ENCODE measurements at places on chromosomes 16 and 17.

DNA sequence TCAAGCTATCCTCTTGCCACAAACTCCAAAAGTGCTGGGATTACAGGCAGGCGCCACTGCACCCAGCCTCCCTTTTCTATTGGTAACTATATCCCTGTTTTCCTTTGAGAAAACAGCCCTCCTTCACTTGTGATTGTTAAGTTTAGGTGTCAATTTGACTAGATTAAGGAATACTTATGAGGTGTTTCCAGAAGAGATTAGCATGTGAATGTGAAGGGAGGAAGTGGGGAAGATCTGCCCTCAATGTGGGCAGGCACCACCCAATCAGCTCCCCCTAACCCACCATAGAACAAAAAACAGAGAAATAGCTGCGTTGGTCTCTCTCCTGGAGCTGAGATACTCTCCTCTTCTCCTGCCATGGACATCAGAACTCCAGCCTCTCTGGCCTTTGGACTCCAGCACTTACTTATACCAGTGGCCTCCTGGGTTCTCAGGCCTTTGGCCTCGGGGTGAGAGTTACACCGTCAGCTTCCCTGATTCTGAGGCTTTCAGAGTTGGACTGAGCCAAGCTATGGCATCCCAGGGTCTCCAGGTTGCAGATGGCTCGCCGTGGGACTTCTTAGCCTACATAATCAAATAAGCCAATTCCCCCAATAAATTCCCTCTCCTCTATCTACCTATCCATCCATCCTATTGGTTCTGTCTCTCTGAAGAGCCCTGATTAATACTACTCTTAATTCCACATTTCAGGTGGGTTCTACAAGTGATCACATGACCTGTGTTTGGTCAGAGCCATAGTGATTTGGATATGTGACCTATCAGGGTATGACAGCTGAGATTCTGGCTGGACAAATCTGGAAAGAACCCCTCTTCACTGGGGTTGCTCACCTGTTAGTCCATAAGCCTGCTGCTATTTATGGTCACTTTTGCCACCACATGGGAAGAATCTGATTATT lies 12.0 kb upstream of the STAT3 start:
- DNase-seq = no peak

DNA sequence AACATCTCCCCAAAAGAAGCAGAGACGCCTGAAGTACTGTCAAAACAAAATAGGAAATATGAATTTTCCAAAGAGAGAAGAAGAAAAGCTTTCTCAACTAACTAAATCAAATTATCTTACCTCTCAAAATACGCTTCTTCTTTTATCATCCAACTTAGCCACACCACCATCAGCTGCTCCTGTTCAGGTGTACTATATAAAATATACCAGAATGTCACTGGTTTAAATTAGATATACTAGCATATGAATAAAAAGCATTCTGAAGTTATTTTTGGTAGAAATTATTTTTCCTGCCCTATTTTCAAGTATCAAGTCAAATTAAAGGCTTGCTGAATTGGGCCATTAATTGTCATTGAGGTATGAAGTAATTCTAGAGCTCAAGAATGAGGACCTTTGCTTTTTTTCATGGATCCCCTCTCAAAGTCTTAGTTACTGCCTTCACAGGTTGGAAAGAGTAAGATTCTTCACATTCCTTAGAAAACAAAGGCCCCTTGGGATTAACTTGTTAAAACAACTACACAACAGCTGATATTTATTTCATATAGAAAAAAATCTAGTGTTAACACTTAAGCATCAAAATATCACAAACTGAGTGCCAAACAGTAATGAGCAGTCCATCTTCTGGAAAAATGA lies 30.1 kb downstream of the INTS2 start:
- DNase-seq = no peak

DNA sequence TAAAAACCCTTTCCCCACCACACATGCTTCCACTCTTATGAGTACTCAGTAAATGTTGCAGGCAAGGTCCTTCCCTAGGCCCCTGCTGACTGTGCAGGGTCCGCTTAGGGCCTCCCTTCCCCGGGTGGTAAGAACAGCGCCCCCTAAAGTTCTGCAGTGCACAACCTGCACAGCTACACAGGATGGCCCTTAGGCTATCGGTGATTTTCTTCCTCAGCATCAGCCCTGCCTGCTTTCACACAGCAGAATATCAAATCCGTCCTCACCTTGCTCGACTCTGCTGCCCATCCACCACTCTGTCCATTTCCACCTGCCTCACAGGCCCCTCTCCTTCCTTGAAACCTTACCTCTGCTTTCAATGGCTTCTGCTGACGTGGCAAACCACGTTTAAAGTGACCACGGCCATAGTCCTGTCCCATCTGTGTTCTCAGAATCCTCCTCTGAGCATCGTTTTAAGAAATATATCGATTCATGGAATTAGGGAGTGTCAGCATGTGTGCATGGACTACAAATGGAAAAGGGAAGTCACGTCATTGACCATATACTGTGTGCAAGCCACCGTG lies 51.4 kb upstream of the TMEM132E start:
- no peak for DNase-seq

DNA sequence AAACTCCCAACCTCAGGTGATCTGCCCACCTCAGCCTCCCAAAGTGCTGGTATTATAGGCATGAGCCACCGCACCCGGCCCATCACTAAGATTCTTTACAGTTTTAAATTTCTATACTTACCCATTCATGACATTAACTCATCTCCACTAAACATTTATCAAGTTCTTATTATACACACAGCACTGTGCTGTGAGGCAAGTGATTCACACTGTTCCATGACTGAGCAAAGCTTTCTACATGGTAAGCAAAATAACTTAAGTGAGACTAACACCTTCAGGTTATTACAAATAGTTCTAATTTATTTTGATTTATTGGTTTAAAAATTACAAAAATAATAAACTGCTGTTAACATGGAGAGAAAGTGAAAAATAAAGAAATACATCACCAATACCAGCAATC lies 33.5 kb downstream of the MARVELD3 start:
- DNase-seq = no peak

DNA sequence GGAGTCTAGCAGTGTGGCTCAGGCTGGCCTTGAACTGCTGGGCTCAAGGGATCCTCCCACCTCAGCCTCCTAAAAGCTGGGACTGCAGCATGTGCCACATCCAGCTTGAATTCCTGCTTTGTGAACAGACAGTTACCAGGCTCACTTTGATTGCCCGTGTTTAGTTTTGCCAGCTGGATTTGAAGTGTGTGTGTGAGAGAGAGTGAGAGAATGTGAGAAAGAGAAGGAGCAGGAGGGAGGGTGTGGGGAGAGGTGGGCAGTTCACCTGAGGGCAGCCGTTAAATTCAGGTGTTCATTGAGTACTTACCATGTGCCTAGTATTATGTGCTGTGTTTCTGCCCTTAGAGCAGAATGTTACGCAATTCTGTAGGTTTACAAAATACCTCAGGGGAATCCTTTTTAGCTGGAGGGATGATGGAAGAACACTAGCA lies 4.7 kb downstream of the DUSP14 start:
- DNase-seq = no peak

GRCh38 chr17:66506641-66507040 lies 204.2 kb downstream of the PRKCA start:
- no peak for DNase-seq

DNA sequence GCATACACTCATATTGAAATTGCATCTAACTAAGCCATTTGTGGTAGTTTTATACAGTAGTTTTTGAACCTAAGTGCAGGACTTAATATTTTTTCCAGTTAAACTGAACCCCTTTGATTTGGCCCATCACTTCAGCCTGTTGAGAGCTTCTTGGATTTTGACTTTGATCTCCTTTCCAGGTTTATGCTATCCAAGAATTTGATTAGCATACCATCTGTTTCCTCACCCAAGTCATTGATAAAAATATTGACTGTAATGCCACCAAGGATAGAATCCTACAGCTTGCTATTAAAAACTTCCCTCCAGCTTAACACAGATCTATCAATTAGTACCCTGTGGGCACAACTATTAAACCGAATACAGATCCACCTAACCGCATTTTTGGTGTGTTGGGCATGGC lies 7.2 kb downstream of the TMEM94 start:
- DNase-seq = no peak

- DNase-seq = no peak
Measured at GRCh38 chr17:7961421-7961820, 29.4 kb downstream of the CNTROB start.

GRCh38 chr17:7695586-7695985 lies 7.3 kb downstream of the WRAP53 start:
- no peak for DNase-seq

- DNase-seq = no peak
Measured at GRCh38 chr17:12431188-12431587, 234.5 kb upstream of the MYOCD start.

DNA sequence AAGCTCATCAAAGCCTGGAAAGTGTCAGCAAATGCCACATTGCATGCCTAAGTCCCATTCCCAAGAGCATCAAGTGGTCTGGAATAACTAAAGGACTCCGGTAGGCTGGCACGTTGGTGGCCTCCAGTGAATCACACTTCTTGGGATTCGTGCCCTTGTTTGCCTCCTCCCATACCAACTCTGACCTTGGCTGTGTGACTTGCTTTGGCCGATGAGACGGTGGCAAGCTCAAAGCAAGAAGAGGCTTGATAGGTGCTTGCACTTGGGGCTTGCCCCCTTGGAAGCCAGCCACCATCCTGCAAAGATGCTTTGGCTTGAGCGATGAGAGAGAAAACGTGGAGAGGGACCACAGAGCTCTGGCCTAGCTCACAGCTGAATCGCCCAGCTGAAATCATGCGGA lies 313.1 kb upstream of the ZFHX3 start:
- DNase-seq = no peak

DNA sequence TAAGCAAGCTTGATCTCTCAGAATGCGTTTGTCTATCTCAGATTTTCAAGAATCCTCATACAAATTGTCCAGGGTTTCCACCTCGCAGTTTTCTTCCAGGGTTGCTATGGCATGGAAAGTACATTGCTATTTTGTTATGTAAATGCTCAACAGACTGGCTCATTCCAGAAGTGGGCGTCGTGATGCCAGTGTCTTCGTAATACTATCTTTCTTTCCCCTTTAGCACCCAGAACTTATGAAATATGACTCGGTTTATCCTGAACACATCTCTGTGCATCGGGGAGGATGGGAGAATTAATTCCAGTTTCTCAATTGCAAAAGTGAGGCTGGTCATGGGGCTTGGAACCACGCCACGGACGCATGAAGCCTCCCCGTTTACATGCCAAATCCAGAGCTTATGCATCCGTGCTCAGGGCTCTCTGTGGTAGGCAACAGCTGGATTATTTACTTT lies 405.0 kb downstream of the WWOX start:
- DNase-seq = no peak

All from breast epithelium (tissue), 4 donors.